ENCODE measurements at places on chromosomes 5 and 9. TPM values are rescaled to one million over a fixed set of nuclear protein-coding genes. Genes with fewer than 3 reads are reported as not detected.

Gene SAP30L
- total RNA-seq, result 39.1 TPM

Gene IFNA21
- total RNA-seq, result not detected

Gene TRIM7
- total RNA-seq, result 46.8 TPM

Gene ZNF354C
- total RNA-seq, result 1.1 TPM

Gene FGF18
- total RNA-seq, result not detected

Gene SLC6A19
- not detected for total RNA-seq
